ENCODE measurements at places on chromosomes 11 and 22.

DNA sequence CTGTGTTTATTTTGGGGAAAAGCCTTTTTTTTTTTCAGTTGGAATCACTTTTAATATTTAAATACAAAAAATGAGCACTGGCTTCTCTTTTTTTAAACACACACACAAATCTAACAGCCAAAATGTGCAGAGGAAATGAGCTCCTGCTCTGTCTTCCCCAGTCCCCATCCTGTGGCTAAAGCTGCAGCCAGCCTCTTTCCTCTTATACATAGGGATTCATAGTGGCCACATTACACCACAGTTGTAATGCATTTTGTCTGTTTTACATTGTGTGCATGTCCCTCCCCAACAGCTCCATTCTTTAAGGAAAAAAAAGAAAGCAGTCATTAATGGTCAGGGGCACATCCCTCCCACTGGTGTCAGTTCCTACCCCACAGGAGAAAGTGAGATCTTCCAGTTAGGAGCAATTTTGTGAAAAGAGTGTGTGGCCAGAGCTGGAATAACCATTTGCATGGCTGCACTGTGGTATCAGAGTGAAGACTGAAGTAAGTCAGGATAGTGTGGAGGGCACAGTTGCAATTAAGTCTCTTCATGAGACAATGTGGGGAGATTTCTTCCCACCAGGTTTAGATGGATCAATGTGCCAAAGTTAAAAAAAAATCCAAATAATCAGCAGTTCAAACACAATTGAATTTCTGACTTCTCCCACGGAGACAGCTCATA is 220.6 kb downstream of the TMEM135 start:
- no peak for DNase-seq

- no peak for DNase-seq
Measured at GRCh38 chr11:37378958-37379357, 780.9 kb upstream of the RAG2 start.

DNA sequence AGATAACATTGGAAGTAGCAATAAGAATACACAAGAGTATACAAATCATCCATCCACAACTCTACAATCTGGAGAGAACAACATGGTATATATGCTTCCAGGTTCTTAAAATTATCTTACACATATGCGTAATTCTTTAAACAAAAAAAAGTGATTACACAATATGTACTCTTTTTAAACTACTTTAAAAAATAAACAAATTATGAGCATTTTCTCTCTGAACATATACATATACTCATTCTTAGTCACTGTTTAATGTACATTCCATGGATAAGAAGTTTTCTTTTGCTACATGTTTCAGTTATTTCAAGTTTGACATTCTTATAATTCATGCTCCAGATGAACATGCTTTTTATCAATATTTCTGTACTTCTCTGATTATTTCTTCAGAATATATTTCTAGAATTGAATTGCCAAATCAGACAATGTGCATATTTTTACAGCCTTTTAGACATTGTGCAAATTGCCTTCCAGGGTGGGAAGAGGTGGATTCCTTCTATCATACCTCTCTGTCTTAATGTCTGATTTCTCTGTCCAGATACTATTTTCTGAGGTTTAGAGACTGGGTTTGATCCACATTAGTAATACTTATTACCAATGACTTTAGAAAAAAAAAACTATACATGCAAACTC is 551.6 kb downstream of the METTL15 start:
- no peak for DNase-seq

- DNase-seq: no peak
Measured at GRCh38 chr11:122900587-122901202, 18.1 kb downstream of the JHY start.

GRCh38 chr11:88188251-88188931 is 13.1 kb upstream of the RAB38 start:
- DNase-seq: peak; percentile 51
